ENCODE measurements at places on chromosomes 6 and 20. TPM values are rescaled to one million over a fixed set of nuclear protein-coding genes. Genes with fewer than 3 reads are reported as not detected.

The UBE3D gene
- 7.0 TPM for total RNA-seq

The SLC26A8 gene
- total RNA-seq, result not detected

DNA sequence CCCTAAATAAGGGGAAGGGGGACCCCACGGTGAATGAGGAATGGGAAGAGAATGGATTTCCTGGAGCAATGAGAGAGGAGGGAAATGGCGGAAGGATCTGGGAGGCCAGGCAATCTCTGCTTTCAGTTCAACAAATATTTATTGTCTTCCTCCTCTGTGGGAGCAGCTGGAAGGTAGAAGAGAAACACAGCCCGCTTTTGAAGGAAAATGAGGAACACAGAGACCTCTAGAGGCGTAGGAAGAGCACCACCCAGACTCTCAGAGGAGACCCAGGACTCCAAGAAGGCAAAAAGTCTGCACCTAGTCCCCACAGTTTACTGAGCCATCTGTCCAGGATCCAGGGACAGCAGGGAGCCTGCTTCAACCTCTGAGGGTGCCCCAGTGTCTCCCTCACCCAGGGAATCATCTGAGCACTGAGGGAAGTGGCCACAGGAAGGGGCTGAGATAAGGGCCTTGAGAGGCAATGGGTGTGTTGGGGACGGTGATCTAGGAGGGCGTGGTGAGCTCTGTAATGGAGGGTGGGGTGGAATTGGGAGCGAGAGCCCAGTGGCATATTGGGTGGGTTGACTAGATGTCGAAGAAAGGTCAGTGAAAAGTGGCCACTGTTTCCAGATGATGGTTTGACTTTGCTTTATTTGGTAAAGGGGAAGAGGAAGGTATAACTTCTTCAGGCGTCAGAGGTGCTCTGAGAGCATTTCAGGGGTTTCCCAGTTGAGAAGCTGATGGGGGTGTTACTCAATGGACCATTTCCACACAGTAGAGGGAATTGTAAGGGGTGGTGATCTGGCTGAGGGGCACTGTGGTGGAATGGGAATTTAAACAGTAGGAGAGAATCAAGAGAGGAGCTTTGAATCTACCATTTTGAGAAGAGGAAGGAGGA lies 610 bp downstream of the PSORS1C1 start:
- peak; percentile 66 for DNase-seq

DNA sequence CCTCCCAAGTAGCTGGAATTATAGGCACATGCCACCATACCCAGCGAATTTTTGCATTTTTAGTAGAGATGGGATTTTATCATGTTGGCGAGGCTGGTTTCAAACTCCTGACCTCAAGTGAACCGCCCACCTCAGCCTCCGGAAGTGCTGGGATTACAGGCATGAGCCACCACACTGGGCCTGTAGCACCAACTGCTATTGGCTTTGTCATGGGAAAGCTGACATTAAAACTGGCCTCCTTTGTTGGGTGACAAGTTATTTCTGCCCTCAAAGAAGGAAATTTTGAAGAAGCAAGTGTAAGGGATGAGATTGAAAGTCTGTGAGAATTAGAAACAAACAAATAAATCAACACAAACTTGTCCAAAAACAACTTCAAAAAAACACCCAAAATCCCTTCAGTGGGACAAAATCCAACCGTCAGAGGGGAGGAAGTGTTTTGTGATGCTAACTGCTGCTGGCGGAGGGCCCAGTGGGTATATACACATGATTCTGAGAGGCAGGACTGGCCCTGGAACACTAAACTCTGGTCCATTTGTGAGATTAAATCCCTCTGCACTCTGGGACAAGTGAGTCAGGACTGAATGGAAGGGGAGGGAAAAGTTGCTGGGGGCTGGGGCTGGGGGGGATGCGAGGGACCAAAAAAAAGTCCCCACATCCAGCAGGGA lies 87.5 kb upstream of the NAA20 start:
- DNase-seq, result no peak

DNA sequence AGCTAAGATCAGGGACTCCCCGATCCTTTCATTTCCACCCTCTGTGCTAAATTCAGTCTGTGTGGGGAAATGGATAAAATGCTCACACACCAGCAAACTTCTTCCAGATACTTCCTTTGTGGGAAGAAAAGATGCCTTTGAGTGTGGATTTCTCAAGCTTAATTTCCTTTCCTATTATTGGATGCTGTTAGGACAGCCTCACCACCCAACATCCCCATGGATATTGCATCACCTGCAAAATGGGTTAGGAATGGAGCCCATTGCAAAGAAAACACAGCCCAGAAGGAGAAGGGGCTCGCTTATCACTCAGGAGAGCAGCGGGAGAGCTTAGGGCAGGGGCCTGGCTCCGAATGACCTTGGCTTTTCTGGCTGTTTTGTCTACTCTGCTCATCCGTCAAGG lies 272.2 kb downstream of the CDC5L start:
- DNase-seq, result no peak

- no peak for DNase-seq
Measured at GRCh38 chr6:159089909-159090308, 45.1 kb upstream of the TAGAP start.
